ENCODE measurements at places on chromosomes 5 and 9.

DNA sequence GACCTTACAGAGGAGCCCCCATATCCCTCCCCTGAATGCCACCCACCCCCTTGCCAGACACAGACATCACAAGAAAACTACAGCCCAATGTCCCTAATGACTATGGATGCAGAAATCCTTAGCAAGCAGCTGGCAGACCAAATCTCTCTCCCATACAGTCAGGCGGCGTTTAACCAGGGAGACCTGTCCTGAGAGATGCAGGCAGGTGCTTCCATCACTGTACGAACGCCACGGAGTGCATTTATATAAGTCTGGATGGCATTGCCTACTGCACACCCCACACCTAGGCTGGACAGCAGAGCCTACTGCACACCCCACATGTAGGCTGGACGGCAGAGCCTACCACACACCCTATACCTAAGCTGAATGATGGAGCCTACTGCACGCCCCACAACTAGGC is 34.4 kb upstream of the SARDH start:
- no peak for DNase-seq

DNA sequence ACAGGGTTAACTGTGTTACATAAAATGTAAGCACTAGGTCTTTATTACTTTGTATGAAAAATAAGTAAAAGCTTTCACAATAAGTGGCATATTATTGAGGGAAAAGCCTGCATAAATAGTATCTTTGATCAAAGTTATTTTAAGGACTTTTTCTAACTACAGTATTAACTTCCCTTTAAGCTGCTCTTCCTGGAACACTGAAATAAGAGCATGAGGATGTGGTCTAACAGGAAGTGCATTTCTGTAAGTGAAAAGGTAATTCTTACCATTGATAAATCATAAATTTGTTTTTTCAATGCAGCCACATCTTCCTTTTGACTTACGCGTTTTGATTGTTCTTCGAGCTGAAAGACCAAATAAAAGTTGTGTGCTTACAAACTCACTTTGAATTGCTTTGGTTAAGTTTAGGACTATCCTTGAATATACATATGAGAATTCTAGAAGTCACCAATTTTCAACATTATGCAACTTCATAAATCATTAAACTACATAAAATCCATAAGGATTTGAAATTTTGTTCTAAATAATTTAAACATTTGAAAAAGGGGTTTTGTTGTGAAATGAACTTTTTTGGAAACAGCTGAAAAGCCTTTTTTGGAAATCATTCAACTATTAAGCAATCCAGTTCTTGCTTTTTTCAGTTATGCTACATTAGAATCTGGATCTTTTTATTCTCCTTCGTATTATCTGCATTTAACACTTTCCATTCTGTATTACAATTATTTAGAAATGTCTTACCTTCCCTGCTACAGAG is 50.6 kb downstream of the RASEF start:
- no peak for DNase-seq

- DNase-seq, result no peak
These were observed 20.7 kb downstream of the COL5A1 start for GRCh38 chr9:134662143-134662876.

DNA sequence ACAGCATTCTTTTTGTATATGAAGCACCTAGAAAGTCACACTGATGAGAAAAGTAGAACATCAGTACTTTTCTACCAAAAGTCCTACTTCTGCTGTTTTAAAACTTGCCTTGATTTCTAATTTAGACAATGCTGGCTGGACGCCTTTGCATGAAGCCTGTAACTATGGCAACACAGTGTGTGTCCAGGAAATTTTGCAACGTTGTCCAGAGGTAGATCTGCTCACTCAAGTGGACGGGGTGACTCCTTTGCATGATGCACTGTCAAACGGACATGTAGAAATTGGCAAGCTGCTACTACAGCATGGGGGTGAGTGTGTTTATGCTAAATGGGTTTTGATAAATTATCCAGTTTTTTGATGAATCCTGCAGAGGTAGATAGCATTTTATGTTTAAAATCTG is 73.5 kb downstream of the SLF1 start:
- peak; percentile 37 for DNase-seq

- DNase-seq, result no peak
These were observed 23.1 kb downstream of the NIM1K start for GRCh38 chr5:43215073-43215631.

DNA sequence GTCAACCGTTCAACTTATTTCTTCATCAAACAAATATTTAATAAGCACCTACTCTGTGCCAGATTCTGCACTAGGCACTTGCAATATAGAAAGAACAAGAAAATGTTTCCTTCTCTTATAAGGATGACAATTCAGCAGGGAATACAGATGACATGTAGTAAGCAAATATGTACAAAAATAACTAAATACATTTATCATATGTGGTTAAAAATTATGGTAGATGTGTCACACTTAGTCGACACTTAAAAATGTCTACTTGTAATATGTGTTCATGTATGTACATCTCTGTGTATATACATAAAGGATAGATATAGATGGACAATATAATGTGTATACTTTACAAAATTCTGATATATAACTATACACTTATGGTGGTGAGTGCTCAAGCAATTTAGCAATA is 417.0 kb upstream of the MEF2C start:
- no peak for DNase-seq

DNA sequence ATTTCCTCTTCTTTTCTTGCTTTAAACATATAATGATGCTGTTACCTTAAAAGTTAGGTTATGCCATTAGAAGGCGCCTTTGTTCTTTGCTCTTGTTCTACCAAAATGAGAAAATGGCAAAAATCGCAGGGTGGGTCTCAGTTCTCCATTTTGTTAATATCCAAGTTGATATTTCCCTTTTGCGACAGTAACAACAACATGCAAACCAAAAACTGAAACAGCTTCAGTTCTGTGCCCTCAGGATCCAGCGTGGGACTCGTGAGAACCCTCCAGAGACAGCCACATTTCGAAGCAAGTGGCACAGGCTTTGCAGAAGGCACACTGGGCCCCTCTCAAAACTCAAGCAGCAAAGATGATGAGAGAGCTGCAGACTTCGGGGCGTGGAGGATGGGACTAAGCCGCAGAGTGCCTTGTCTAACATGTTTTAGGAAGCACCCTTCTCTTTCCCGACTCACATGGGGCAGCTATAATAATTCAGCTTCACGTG is 33.0 kb upstream of the LCP2 start:
- DNase-seq, result no peak

GRCh38 chr9:127406799-127407491 is 10.0 kb downstream of the SLC2A8 start:
- DNase-seq, result no peak

DNA sequence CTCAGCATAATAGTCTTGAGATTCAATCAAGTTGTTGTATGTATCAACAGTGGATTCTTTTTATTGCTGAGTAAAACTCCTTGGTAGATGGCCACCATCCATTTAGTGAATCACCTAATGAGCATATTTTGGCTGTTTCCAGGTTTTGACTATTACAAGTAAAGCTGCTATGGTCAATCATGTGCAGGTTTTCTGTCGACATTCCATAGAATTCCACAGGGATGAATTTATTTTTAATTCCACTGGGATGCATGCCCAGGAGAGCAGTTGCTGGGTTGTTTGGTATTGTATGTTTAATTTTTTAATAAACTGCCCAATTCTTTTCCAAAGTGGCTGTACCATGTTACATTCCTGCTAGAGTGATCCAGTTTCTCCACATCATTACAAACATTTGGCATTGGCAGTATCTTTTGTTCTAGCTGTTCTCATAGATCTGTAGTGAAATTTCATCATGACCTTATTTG is 10.5 kb upstream of the S1PR3 start:
- no peak for DNase-seq

DNA sequence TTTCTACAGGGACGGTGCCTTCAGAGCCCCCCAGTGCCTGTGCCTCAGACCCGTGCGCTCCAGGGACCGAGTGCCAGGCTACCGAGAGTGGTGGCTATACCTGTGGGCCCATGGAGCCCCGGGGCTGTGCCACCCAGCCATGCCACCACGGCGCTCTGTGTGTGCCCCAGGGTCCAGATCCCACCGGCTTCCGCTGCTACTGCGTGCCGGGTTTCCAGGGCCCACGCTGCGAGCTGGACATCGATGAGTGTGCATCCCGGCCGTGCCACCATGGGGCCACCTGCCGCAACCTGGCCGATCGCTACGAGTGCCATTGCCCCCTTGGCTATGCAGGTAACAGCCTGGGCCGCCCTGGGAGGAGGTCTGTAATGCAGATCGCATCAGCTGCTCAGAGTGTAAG is 6.9 kb downstream of the CRB2 start:
- no peak for DNase-seq

DNA sequence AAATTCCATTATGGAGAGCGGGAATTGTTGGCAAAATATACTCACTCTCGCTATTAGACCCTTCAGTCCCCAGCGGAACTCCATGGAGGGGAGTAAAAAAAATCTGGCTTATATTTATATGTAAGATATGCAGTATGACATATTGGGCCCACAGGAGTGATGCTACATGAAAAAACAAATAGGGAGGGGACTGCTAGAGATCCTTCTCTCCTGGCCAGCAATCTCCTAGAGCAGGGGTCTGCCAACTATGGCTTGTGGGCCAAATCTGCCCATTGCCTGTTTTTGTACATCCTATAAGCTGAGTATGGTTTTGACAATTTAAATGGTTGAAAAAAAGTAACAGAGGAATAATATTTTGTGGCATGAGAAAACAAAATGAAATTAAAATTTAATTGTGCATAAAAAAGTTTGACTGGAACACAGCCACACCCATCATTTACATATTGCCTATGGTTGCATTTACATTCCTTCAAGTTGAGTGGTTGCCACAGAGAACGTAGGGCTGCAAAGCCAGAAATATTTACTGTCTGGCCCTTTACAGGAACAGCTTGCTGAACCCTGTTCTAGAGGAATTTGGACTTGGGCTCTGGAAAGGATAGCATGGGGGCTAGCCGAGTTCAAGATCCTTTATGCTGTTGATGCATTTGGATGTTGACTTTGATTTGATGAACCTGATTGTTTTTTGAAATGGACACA is 197.3 kb upstream of the CLINT1 start:
- DNase-seq, result no peak

DNA sequence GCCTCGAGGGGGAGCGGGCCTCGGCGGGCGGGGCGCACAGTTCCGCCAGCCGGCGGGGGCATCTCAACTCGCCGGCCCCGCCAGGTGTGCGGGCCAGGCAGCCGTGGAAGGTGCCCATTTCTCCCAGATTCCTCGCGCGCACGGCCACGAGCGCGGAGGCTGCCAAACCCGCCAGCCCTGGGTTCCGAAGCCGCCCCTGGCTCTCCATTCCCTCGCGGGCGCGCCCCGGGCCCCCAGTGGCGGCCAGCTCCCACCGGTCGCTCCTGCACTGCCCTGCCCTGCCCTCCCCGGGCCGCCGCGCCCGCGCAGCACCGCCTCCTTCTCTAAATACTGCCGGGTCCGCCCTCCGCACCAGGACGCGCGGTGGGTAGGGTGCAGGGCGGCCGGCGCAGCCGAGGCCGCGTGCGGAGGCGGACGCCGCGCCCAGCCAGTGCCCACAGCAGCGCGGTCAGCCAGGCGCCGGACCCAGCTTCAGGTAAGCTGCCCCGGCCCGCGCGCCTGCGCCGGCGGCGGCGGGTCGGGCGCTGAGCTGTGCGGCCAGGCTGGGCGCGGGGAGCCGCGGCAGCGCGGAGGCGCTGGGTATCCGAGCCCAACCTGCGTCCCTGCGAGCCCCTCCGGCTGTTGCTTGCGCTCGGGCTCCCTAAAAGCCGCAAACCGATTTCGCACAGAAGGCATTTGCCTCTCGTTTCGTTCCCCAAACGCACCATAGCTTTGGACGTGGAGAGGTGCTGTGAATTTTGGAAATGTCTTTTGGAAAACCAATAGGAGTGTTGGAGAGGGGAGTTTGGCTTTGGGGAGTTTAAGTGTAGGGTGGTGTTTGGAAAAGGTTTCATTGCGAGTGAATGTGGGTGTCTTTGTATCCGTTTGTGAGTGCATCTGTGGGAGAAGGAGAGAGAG is at the start of gene TMEM171:
TMEM171 (plus strand) TSS at position 354 of the 897 bp plus-strand sequence. CDS start 2,799 bp downstream, outside the sequence.
- no peak for DNase-seq

- DNase-seq, result no peak
These were observed 246.8 kb upstream of the TUT7 start for GRCh38 chr9:86600977-86601376.

DNA sequence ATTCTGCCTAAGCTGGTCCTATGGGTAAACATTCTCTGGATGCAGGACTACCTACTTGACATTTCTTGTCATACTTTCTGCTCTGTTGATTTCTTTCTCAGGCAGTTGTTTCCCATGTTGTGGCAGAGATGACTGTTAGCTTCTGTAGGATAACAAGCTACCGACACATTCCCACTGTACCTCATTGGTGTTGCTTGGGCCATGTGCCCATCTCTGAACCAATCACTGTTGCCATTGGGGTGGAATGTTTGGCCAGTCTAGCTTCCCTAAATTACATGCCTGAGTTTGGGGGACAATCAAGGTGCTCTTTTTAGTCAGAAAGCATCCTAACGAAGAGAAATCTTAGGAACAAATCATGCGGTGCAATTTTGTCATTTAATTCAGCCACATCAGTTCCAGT is 212.0 kb downstream of the KDM4C start:
- DNase-seq, result no peak

- no peak for DNase-seq
These were observed 350.5 kb downstream of the MAN2A1 start for GRCh38 chr5:110040178-110040577.

DNA sequence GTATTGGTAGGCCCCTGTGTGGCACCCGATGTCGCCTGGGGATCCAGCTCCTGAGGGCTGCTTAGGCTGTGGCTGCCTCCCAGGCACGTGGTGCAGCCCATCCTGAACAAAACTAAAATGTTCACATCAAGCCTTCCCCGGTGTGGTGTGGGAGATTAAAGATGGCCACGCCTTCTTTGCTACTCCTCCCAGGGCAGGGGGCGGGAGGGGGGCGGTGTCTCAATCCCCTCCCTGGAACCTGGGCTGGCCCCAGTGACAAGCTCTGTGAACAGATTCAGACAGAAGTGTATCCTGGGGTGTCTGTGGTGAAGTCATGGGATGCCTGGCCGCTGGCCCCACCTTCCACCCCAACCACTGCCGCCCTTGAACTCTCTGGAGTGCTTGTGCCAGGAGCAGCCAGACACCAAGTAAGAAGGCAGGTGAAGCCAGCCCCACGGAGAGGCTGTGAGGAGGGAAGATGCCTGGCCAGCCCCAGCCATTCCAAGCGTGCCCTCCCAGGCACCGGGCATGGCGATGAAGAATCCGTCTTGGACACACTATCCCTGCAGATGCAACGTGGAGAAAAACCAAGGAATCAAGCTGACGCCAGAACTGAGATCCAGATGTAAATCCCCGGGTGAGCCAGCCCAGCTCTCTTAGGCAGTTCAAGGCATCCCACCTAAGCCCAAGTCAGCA is 75.8 kb downstream of the AK8 start:
- no peak for DNase-seq

DNA sequence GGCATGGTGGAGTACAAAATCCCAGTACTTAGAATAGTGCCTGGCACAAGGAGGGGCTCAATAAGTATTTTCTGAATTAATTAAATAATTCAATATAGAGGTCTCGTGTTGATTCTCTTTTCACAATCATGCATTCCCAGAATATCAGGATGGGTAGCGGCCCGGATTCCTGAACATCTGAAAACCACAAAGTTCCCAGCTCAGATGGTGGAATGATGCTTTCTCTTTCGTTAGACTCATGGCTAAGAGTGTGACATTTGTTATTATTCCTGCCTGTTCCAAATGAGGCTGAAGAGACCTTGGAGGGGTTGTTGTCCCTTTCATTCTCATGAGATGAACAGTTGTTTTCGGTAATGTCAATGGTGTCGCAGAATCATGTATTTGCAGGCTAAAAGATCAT is 95.4 kb upstream of the LIFR start:
- DNase-seq, result no peak

All from glomerular endothelial cell (primary cell).